BJ (cell line): ENCODE measurements at places on chromosomes 2 and 18. TPM values are rescaled to one million over a fixed set of nuclear protein-coding genes. Genes with fewer than 3 reads are reported as not detected.

CASP10 gene
- polyA plus RNA-seq, result 0.83 and 1.0 TPM in 2 replicates

OSBPL6 gene
- polyA plus RNA-seq, result 3.7 and 5.1 TPM in 2 replicates

ZNF892 gene
- polyA plus RNA-seq, result 0.71 and 1.5 TPM in 2 replicates

C2orf66 gene
- 0.12 and 0.23 TPM in 2 replicates for polyA plus RNA-seq

TUBA4B gene
- not detected in 2 replicates for polyA plus RNA-seq

ZNF385B gene
- 0.12 and 0.22 TPM in 2 replicates for polyA plus RNA-seq

SEMA4F gene
- polyA plus RNA-seq, result 8.4 and 10.2 TPM in 2 replicates

GAL3ST2 gene
- not detected in 2 replicates for polyA plus RNA-seq

IL18RAP gene
- not detected in 2 replicates for polyA plus RNA-seq

NPPC gene
- polyA plus RNA-seq, result not detected in 2 replicates

MGAT4A gene
- 0.06 TPM in 1 of 2 replicates, not detected in the other for polyA plus RNA-seq

DSC3 gene
- polyA plus RNA-seq, result not detected in 2 replicates

KLHL14 gene
- polyA plus RNA-seq, result not detected in 2 replicates

MTCL1 gene
- polyA plus RNA-seq, result 28.2 and 29.8 TPM in 2 replicates

DAPL1 gene
- polyA plus RNA-seq, result not detected in 2 replicates

CD28 gene
- polyA plus RNA-seq, result not detected in 2 replicates

RAB6C gene
- polyA plus RNA-seq, result not detected in 2 replicates

GREB1 gene
- polyA plus RNA-seq, result not detected in 2 replicates

TFPI gene
- polyA plus RNA-seq, result 10.9 and 28.2 TPM in 2 replicates

C2orf80 gene
- polyA plus RNA-seq, result not detected in 2 replicates

CYTIP gene
- polyA plus RNA-seq, result not detected in 2 replicates

GALM gene
- polyA plus RNA-seq, result 9.6 and 10.1 TPM in 2 replicates

IL1F10 gene
- polyA plus RNA-seq, result not detected in 2 replicates

ACTR1B gene
- polyA plus RNA-seq, result 48.4 and 64.6 TPM in 2 replicates

LIMS3 gene
- 1.1 and 1.9 TPM in 2 replicates for polyA plus RNA-seq

HRH4 gene
- polyA plus RNA-seq, result 0.05 TPM in 1 of 2 replicates, not detected in the other

GBX2 gene
- 0.11 TPM in 1 of 2 replicates, not detected in the other for polyA plus RNA-seq

ATP6V1B1 gene
- 0.85 and 1.3 TPM in 2 replicates for polyA plus RNA-seq

CPS1 gene
- polyA plus RNA-seq, result 10.9 and 21.9 TPM in 2 replicates

PNKD gene
- 44.5 and 54.5 TPM in 2 replicates for polyA plus RNA-seq

CNGA3 gene
- polyA plus RNA-seq, result not detected in 2 replicates

ALLC gene
- polyA plus RNA-seq, result not detected in 2 replicates

DCDC2C gene
- not detected in 2 replicates for polyA plus RNA-seq

DTNA gene
- 4.9 and 5.5 TPM in 2 replicates for polyA plus RNA-seq

NEU2 gene
- not detected in 2 replicates for polyA plus RNA-seq

SOWAHC gene
- 5.2 and 9.1 TPM in 2 replicates for polyA plus RNA-seq

RFTN2 gene
- polyA plus RNA-seq, result 0.04 and 0.16 TPM in 2 replicates

MC5R gene
- polyA plus RNA-seq, result not detected in 2 replicates

LBX2 gene
- polyA plus RNA-seq, result 0.37 and 0.61 TPM in 2 replicates

UGT1A5 gene
- polyA plus RNA-seq, result not detected in 2 replicates

ZBTB7C gene
- not detected in 2 replicates for polyA plus RNA-seq

TTLL4 gene
- polyA plus RNA-seq, result 12.9 and 14.1 TPM in 2 replicates

MATN3 gene
- polyA plus RNA-seq, result 0.92 and 0.97 TPM in 2 replicates

GULP1 gene
- polyA plus RNA-seq, result 31.0 and 53.5 TPM in 2 replicates

DSG3 gene
- polyA plus RNA-seq, result not detected in 2 replicates

ABCG8 gene
- not detected in 2 replicates for polyA plus RNA-seq

CFC1 gene
- polyA plus RNA-seq, result not detected in 2 replicates

CNDP1 gene
- not detected in 2 replicates for polyA plus RNA-seq

ERFE gene
- polyA plus RNA-seq, result 1.2 and 2.9 TPM in 2 replicates

ST8SIA3 gene
- polyA plus RNA-seq, result not detected in 2 replicates

ZAP70 gene
- polyA plus RNA-seq, result 0.10 and 0.16 TPM in 2 replicates

REG3A gene
- not detected in 2 replicates for polyA plus RNA-seq
